Activated naive CD4-positive, alpha-beta T cell treated with Interleukin-2 at 50 U/mL for 16 hours (primary cell): ENCODE measurements at places on chromosomes 3 and 15.
A peak's percentile ranks its signal among the peaks of the same experiment; 100 is the strongest.

DNA sequence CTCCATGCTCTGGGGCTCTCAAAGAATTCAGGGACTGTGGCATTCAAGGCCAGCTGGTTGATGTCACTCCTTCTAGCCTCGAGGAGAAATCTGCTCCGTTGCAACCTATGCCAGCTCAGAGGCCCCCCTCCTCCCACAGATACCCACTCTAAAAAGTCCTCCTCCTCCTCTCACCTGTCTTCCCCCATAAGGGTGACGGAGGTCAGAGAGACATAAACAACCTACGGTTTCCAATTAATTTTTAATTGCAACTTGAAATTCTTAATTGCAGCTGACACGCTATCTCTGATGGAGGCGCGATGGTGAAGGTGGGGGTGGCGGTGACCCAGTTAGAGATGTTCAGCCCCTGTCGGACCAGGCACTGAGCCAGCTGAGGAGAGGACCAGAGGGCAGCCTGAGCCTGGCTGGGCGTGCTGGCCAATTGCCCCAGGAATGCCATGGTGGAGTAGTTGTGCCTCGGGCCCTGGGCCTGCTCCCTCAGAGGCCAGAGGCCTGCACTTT, 43.2 kb upstream of the INSYN1 start:
- DNase-seq, result no peak

DNA sequence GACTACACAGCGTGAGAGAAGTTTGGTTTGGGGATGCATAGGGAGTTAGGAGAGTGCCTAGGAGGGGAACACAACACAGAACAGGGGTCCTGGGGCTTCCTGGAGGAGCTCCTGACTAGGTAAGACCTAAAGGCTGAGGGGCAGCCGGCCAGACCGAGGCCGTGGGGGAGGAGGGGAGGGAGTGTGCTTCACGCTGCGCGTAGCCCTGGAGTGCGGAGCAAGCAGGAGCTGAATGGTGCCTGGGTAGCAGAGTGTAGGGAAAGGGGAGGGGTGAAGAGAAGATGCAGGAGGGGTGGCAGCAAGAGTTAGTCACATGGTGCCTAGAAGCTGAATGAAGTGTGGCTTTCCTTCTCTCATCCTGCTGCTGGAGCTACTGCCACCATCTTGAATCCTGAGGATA, 32.4 kb upstream of the HHATL start:
- no peak for DNase-seq

DNA sequence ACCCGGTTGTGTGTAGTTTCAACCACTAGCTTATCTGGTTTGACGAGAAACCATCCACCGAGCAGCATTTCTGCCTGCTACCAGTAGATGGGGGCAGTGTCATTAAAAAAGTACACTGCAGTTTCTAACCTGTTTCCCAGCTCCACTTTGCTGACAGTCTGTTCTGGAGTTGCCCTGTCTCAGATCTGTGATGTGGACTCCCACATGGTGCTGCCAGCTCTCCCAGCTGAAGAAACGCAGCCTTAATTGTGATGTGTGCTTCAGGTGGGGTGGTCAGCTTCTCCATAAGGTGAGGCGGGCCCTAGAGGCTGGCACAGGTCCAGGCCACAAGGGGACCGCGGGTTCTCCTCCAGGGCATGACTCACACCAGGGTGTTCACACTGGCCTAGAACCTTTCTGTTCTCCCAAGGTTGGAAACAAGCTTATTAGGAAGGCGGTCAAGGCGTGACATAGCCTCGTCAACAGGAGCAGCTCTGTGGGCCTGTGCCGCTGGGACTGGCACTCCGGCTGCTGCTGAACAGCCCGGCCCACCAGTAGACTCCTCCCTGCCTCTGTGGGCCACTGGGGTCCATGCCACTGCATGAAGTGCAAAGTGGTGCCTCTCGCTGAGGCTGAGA, 2.9 kb upstream of the FAM43A start:
- peak; percentile 71 for DNase-seq

GRCh38 chr3:32340039-32340438, 51.6 kb upstream of the CMTM7 start:
- peak; percentile 8 for DNase-seq

DNA sequence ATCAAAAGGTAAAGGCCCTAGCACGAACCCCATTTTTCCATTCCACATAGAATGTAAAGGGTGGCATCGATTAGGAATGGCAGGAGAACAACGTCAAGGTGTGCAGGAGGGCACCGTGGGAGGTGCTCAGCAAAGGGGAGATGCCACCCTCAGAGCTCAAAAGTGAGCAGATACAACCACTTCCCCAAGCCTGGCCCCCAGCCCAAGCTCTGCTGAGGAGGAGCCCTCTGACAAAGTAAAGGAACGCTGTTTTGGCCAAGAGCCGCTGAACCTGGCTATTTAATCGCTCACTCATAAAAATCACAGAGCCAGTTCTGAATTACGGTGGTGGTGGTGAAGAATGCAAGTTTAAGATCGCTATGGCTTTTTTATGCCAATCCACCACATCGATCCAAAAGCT, 12.4 kb downstream of the GNB5 start:
- DNase-seq, result no peak

GRCh38 chr3:128655531-128655930, 4.9 kb upstream of the RPN1 start:
- DNase-seq, result no peak

DNA sequence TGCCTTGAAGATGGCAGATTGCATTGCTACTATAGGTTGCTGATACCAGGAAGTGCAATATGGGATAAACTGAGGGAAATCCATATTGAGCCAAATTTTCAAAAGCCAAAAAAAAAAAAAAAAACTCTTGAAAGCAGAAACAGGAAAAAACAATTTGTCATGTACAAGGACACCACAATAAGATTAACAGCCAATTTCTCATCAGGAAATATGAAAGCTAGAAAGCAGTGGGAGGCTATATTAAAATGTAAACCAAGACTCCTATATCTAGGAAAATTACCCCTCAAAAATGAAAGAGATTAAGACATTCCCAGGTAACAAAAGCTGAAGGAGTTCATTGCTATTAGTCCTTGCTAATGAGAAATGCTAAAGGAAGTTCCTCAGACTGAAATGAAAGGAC, 462.8 kb upstream of the DPH6 start:
- DNase-seq, result no peak

GRCh38 chr3:170511371-170511770, 74.5 kb downstream of the SLC7A14 start:
- no peak for DNase-seq

GRCh38 chr3:107542665-107543064, 19.9 kb downstream of the BBX start:
- DNase-seq, result no peak

DNA sequence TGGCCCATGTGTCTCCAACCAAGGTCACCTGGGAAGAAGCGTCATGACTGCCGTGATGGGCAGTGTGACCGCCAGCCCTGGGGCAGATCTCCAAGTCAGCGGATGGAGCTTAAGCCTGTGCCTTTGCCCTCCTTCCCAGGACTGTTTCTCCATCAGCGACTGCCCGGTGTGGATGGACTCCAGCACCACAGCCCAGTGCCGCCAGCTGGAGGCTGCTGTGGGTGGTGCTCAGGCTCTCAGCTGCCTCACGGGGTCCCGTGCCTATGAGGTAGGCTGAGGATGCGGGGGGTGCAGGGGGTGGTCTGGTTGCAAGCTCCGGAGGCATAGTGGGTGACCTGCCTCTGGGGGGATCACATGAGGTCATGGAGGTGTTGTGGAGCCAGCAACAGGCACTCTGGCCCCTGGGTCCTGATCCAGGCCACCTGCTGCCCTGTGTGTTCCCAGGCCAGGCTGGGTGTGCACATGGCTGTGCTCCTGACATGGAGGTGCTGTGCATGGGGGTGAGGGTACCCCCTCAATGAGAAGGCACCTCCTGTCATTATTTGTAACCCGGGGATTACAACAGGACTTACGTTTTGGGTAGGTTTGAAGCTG, 19.0 kb downstream of the XYLB start:
- DNase-seq, result no peak

- no peak for DNase-seq
Measured at GRCh38 chr3:64756398-64756986, 68.7 kb upstream of the ADAMTS9 start.

GRCh38 chr3:113625834-113626233, 70.6 kb downstream of the USF3 start:
- no peak for DNase-seq

DNA sequence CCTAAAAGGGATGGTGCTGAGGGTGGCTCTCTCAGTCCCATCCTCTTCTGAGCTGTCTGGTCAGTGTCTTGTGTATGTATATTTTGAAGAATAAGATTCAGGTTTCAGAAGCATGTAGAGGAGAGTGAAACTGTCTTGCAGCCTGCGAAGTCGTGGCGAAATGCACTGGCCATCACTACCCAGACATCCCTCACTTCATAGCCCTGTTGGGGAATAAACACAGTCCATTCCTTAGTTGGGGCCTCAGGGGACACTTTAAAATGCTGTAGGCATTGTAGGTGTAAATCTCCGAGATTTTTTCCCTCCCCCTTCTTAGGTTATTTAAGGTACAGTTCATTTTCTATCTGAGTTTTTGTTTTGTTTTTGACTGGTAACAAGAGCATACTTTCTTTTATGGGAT, 93.8 kb downstream of the DNASE1L3 start:
- DNase-seq, result no peak

DNA sequence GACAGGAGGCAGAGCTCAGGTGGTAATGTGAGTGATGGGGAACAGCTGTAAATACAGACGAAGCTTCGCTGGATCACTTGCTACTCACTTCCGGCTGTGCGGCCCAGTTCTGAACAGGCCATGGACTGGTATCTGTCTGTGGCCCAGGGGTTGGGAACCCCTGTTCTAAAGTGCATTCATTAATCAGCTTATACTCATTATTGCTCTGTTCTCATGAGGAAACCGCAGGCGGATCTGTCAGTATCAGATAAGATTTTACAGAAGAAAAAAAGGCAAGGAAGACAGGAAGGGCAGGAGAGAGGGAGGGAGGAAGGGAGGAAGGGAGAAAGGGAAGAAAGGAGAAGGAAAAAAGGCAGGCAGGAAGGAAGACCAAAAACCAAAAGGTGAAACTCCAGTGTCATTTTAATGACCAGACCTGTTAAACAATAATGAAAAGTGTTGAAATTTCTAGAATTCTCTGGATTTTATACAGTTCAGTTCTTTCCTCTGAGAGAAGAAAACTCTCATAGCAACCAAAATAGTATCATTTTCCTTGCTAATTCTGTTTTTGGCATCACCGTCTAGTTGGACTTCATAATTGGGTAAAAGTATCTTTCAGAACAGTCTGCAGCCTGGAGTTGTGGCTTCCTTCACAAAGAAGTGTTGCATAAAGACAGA, 128.0 kb upstream of the PROK2 start:
- no peak for DNase-seq

- no peak for DNase-seq
Measured at GRCh38 chr3:143552851-143553250, 295.4 kb downstream of the SLC9A9 start.

DNA sequence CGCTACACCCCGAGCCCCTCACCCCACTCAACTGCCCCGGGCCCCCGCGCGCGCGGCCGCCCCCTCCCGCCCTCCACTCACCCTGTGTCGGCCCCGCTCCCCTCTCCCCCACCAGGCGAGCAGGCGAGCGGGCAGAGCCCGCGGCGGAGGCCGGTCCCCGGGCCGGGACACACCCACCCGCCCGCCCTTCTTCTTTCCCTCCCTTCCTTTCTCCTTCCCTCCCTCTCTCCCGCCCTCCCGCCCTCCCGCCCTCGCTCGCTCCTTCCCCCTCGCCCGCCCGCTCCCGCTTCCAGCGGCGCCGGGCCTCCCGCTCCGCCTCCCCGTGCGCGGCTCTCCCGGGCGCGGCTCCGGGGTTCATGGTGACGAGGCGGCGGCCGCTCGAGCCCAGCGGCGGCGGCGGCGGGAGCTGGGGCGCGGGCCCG, at the start of gene CTDSPL:
TSS of gene CTDSPL (plus strand) at position 261 of the 422 bp plus-strand sequence. CDS start 320 bp downstream, outside the sequence.
- peak; percentile 8 for DNase-seq

- no peak for DNase-seq
Measured at GRCh38 chr15:41896566-41896965, 2.7 kb upstream of the SPTBN5 start.

GRCh38 chr15:33215941-33216872, 21.7 kb upstream of the FMN1 start:
- DNase-seq, result no peak

GRCh38 chr3:32293903-32294302, 55.4 kb downstream of the CMTM8 start:
- no peak for DNase-seq

DNA sequence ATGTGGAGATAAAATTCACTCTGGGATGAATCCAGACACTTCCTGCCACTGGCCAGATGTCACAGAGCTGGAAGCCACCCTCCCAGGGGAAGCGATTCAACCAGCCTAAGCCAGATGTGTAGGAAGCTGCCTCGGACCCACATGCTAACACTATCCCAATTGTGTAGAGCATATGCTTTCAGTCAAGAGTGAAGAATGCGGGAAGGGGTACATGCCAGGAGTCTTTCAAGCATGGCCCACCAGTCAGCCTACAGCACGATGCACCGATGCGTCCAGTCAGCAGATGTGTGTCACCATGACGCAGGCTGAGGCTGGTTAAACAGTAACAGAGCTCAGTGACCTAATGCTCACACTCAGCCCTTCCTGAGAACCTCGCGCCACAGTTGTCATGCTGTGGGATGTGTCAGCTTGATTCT, 38.8 kb upstream of the BNC1 start:
- DNase-seq, result no peak

GRCh38 chr3:179971280-179971679, 65.5 kb downstream of the PEX5L start:
- no peak for DNase-seq

GRCh38 chr3:159763011-159763601, 225.5 kb upstream of the IL12A start:
- no peak for DNase-seq

DNA sequence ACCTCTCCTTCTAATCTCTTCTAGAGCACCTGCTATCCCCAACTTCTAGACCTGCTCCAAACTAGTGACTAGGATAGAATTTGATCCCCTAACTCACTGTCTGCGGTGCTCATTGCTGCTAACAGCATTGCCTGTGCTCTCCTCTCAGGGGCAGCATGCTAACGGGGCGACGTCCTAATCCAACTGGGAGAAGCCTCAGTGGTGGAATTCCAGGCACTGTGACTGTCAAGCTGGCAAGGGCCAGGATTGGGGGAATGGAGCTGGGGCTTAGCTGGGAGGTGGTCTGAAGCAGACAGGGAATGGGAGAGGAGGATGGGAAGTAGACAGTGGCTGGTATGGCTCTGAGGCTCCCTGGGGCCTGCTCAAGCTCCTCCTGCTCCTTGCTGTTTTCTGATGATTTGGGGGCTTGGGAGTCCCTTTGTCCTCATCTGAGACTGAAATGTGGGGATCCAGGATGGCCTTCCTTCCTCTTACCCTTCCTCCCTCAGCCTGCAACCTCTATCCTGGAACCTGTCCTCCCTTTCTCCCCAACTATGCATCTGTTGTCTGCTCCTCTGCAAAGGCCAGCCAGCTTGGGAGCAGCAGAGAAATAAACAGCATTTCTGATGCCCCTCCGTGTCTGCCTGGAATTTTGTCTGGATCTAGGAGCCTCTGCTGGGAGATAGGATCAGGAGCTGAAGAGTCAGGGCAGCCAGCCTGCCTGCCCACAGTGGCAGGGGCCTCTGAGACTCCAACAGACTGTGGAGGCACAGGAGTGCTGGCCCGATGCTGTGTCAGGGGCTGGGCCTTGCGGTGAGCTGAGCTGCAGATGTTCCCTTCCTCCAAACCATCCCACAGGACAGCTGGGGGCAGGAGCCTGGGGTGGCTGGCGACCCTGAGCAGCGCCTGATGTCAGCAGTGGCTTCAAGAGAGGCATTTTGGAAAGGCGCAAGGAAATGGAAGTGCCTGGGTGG, 3.0 kb downstream of the ISLR start:
- DNase-seq, result no peak

- DNase-seq, result no peak
Measured at GRCh38 chr3:71311661-71312046, 271.9 kb downstream of the FOXP1 start.

GRCh38 chr3:127716384-127716783, 43.6 kb downstream of the ABTB1 start:
- DNase-seq, result no peak
